Stimulated activated CD8-positive, alpha-beta memory T cell treated with anti-CD3 and anti-CD28 coated beads, Interleukin-15, amount 100 ng/mL, for 24 hours (primary cell): ENCODE measurements at places on chromosomes 11 and 22.

- no peak for DNase-seq
These were observed 4.4 kb downstream of the TOLLIP start for GRCh38 chr11:1305063-1305495.

- DNase-seq = peak; percentile 49
These were observed at the start of gene PKNOX2 for GRCh38 chr11:125164422-125165110. Gene PKNOX2, plus strand, starts transcription at chr11:125164751. Its CDS starts 186,555 bp downstream, at chr11:125351306.

DNA sequence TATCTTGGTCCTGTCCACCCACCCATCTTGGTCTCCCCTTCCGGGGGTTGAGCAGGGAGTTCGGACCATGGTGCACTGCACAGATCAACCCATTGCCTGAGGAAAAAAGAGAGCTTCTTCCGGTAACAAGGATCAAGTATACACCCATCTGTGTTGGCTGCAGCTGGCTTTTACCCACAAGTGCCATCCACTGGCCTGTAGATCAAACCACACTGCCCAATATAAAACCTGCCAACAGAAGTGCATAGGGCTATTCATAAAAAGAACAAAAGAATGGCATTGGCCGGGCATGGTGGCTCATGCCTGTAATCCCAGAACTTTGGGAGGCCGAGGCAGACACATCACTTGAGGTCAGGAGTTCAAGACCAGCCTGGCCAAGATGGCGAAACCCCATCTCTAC lies 94.5 kb downstream of the ZC3H12C start:
- DNase-seq = no peak

GRCh38 chr11:8071616-8072581 lies 9.1 kb upstream of the TUB start:
- DNase-seq = no peak
